ENCODE measurements at places on chromosomes 13 and 19.

- DNase-seq: no peak
Measured at GRCh38 chr13:74696148-74696922, 562.1 kb upstream of the KLF12 start.

- no peak for DNase-seq
Measured at GRCh38 chr19:56319991-56320390, 5.4 kb upstream of the ZSCAN5A start.

- no peak for DNase-seq
Measured at GRCh38 chr13:19056355-19056880, 125.2 kb downstream of the TUBA3C start.

GRCh38 chr19:15198951-15199660 is 1.7 kb downstream of the NOTCH3 start:
- no peak for DNase-seq

DNA sequence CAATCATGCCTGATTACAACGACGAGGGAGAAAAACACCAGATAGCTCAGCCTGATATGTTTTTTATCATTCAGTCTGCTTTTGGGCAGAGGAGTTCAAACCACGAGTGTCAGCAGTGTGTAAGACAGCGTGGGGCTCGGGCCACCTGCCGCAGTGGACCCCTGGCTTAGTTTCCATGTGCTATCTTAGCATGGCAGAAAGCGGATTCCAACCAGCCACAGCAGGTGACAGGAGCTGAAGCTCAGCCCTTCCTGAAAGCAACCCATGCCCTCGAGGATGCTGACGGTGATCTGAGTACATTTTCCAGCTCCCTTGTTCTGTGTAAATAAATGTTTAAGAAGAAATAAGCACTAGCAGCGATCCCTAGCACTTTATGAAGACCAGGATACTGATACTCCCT is 32.2 kb upstream of the MBNL2 start:
- DNase-seq: no peak

- DNase-seq: no peak
Measured at GRCh38 chr19:49335784-49336481, 727 bp downstream of the CD37 start.

DNA sequence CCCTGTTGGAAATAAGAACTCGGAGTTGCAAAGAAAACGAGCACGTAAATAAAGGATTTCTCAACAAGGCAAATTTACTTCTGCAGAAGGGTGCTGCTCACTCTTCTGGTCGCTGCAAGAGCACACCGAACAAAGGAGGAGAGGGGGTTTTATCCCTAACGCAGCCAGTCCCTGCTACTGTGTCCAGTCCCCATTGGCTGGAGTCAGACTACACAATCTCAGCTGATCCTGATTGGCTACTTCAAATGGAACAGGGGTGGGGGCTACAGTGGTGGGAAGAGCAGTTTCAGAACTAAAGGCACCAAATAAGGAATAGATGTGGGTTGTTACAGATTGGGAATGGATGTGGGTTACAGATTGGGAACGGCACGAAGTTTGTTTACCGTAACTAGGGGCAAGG is 63.9 kb upstream of the MCF2L start:
- no peak for DNase-seq

- DNase-seq: peak; percentile 98
Measured at GRCh38 chr19:39112338-39112890, 13.2 kb upstream of the PAK4 start.

DNA sequence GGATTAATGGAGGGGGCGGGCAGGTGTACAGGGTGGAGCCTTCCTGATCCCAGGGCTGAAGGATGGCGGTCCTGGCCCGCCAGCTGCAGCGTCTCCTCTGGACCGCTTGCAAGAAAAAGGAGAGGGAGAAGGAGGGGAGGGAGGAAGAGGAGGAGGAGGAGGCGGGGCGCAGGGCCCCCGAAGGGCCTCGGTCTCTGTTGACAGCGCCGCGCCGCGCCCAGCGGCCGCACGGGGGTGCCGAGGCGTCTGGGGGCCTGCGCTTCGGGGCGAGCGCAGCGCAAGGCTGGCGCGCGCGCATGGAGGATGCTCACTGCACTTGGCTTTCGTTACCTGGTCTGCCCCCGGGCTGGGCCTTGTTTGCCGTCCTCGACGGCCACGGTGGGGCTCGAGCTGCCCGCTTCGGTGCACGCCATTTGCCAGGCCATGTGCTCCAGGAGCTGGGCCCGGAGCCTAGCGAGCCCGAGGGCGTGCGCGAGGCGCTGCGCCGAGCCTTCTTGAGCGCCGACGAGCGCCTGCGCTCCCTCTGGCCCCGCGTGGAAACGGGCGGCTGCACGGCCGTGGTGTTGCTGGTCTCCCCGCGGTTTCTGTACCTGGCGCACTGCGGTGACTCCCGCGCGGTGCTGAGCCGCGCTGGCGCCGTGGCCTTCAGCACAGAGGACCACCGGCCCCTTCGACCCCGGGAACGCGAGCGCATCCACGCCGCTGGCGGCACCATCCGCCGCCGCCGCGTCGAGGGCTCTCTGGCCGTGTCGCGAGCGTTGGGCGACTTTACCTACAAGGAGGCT is at the start of gene PPM1N:
TSS of gene PPM1N (plus strand) at position 33 of the 785 bp plus-strand sequence. CDS start at position 63, 30 bp downstream.
- DNase-seq: no peak

DNA sequence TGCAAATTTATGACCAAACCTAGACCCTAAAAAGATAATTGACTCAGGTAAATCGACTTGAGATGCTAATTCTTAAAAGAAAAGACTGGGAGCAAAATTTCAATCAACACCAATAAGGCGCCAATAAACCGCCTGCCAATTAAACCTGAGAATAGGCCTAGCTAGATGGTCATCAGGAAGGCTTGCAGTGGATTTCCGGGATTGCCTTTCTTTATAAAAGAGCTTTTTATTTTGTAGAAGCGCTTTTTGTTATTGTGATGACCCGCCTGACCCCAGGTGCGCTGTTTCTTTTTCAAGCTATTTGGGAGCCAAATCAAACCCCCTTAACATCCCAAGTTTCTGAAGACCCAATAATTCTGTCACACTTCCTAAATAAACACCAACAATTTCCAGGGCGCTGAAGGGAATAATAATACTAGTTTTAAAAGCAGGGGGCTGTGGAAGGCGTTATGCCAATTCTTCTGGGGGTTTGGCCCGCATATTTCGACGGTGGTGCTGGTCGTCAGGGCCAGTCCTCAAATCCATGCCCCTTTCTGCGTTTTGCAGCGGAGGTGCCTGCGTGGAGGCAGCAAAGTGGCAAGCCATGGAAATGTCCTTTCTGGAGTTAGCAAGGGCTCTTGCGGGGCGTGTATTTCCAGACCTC is 2.9 kb upstream of the ZIC5 start:
- no peak for DNase-seq

GRCh38 chr19:3873151-3873550 is 4.3 kb upstream of the ZFR2 start:
- DNase-seq: no peak

DNA sequence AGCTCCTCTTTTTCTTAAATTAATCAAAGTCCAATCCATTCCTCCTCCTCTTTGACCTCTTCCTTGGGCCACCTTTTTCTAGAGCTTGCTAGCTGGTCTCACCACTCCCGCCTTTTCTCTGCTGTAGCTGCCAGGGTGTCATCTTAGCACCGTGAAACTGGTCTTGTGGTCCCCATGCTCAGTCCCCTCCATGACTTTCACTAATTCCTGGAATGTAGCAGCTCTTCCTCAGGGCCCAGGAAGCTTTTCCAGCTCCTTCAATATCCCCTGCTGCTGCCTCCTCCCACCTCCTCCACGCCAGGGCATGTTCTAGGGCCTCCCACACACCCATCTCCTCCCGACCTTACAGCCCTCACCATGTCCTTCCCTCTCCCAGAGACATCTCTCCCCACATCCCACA is 222.2 kb downstream of the MYO16 start:
- DNase-seq: no peak

GRCh38 chr19:38898788-38899446 is 501 bp downstream of the SIRT2 start:
- no peak for DNase-seq

- DNase-seq: no peak
Measured at GRCh38 chr13:32594157-32594738, 8.0 kb downstream of the PDS5B start.

GRCh38 chr13:74931698-74932433 is 550.1 kb downstream of the TBC1D4 start:
- no peak for DNase-seq

GRCh38 chr13:113852536-113853517 is 11.0 kb downstream of the GAS6 start:
- no peak for DNase-seq

GRCh38 chr19:54282686-54283470 is 2.0 kb upstream of the LILRB2 start:
- DNase-seq: no peak

DNA sequence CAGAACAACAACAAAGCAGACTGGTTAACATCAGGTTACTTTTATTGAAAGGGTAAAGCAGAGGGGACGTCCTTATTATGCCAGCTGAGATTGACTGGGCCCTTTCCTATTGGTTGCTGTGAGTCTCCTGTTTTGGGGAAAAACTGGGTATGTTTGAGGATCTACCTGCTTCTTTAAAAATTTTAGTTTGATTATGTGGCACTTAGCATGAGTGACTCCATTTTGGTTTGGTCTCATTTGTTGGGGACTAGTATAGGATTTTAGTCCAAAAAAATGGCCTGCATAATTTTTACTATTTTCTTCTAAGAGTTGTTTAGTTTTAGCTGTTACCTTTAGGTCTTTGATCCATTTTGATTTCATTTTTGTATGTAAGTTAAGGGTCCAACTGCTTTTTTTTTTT is 14.4 kb downstream of the ZNF627 start:
- no peak for DNase-seq

DNA sequence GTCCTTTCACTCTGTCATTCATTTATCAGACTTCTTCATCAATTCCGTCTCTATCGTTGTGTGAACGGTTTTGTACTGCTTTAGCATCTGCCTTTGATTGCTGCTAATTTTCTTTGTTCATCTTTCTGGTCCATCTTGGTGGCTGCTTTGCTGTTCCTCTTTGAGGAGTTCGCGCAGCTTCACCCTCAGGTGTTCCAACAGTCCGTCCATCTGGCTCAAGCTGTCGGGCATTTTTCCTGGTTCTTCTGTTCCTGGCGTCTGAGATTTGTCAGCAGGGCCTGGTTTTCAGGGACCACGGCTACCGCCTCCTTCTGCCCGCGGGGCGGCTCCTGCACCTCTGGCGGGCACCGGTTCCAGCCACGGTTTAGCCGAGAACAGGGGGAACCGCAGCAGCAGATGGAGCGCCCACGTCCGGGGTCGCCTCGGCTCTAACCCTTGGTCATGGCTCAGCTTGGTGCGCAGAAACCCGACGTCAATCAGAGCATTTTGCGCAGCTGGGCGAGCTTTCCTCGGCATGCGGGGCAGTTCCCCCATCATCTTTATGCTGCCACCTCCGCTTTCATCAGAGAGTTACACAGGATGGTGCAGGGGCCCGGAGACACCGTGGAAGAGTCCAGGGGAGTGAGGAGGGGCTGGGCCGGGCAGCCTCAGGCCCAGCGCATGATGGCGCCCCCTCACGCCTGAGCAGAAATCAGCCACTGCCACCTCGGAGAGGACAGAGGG is 89.5 kb downstream of the ZNF100 start:
- no peak for DNase-seq

- DNase-seq: no peak
Measured at GRCh38 chr13:37667702-37668101, 69.1 kb upstream of the POSTN start.

DNA sequence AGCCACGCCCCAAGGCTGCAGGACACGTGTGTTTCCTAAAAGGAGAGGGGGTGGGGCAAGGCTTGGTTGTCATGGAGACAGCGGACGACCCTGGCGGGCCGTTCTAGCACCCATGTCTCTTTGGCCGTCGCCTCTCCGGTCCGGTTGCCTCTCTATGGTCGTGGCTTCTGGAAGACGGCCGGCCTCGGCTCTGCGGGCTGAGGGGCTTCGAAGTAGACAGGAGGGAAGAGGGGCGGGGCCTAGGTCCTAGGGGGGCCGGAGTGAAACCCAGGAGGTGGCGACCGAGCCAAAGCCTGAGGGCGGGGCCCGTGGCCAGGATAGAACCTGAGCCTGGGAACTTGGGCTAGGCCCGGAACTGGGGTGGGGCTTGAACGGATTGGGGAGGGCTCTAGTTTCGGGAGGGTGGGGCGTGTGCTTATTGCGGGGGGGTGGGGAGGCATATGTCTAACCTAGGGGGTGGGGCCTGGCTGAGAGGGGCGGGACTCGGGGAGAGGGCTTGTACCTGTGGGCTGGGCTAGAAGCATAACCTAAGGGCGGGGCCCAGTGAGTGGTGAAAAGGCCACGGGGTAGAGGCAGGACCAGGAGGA is 750 bp upstream of the SLC27A1 start:
- DNase-seq: peak; percentile 79

DNA sequence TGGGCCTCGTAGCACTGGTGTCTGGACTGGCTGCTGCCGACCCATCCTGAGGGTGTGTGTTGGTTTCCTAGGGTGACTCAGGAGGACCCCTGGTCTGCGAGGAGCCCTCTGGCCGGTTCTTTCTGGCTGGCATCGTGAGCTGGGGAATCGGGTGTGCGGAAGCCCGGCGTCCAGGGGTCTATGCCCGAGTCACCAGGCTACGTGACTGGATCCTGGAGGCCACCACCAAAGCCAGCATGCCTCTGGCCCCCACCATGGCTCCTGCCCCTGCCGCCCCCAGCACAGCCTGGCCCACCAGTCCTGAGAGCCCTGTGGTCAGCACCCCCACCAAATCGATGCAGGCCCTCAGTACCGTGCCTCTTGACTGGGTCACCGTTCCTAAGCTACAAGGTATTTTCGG is 13.8 kb downstream of the TIMM13 start:
- DNase-seq: no peak

- peak; percentile 29 for DNase-seq
Measured at GRCh38 chr19:31448221-31448657, 99.0 kb upstream of the TSHZ3 start.

GRCh38 chr19:39014037-39014436 is 18.3 kb downstream of the FBXO27 start:
- DNase-seq: no peak

- no peak for DNase-seq
Measured at GRCh38 chr13:99911965-99912566, 59.5 kb downstream of the ZIC5 start.

- DNase-seq: no peak
Measured at GRCh38 chr13:108313382-108313781, 43.9 kb downstream of the TNFSF13B start.

DNA sequence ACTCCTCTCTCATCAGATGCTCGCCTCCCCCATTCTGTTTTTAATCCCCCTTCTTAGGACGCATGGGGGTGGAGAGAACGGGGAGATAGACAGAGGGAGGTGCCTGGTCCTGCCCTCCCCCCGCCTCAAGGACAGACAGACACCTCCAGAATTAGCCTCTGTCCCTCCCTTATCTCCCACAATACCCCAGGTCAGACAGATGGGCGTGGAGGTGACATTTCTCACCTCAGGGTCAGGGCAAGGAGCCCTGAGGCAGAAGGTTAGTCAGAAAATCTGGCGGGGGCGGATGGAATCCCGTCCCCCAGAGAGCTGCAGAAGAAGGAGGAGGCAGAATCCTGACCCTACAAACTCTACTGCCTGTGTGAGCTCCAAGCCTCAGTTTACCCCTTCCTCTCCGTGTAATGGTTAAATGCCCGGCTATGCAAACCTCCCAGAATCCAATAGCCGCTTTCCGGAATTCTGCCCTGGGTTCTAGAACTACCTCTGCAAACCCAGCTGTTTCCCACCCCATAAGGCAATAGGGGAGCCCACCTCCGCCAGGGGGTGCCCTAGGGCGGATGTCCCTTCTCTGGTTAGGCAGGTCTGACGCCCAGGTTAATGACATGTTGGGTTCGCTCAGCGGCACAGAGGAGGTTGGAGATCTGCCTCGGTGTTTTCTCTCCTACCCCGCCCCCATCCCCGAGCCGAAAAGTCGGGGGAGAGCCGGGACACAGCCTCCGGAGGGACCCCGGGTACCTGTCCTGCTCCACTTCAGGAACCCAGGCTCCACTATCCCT is 900 bp downstream of the PPP1R13L start:
- DNase-seq: peak; percentile 42

GRCh38 chr19:17075864-17076542 is 426 bp downstream of the MYO9B start:
- no peak for DNase-seq
